CD4-positive, alpha-beta memory T cell (primary cell): ENCODE measurements at places on chromosomes 2 and 18.

- no peak for DNase-seq
Observed at GRCh38 chr2:9164112-9164608, 42.5 kb upstream of the ASAP2 start.

GRCh38 chr2:216596236-216596979 lies 36.8 kb upstream of the IGFBP2 start:
- no peak for DNase-seq

GRCh38 chr2:28729698-28730097 lies 21.9 kb upstream of the PPP1CB start:
- no peak for DNase-seq

GRCh38 chr2:38092196-38092902 lies 16.4 kb upstream of the CYP1B1 start:
- DNase-seq, result no peak

- DNase-seq, result no peak
Observed at GRCh38 chr2:240452462-240453256, 17.2 kb downstream of the GPC1 start.

DNA sequence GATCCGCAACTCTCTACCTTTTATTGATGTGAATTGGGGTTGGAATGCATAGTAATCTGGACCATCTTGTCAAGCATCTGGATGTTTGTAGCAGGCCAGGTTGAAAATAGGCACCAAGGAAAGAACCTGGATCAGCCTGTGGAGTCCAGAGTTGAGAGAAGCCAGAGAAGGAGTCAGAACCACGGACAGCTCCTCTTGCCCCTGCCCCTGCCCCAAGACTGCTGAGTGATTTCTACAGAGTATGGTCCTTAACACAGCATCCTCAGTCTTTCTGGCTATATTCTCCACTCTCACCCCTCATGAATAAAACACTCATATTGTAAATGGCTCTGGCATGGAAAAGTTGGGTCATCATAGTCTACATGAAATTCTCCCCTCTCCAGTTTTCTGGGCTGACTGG lies 154.6 kb downstream of the LOXHD1 start:
- DNase-seq, result no peak

GRCh38 chr18:40687399-40687798 lies 1267.6 kb upstream of the PIK3C3 start:
- DNase-seq, result no peak

DNA sequence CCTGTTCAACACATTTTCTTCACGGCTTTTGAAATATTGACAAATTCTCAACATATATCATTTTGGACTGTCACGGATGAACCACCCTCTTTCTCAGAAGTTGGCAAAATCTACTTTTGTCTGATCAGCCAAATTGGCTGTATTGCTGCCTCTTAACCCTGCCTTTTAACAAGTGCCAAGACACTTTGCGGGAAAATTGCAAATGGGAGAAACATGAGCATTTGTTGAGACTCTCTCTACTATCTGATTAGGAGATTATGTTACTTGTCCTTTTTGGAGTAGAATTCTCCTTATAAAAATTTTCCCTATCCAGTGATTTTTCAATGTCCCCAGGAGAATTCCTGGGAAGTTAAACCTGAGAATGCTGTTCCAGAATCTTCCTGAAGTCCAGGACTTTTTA lies 256.2 kb upstream of the ZSWIM2 start:
- no peak for DNase-seq

- no peak for DNase-seq
Observed at GRCh38 chr2:215397632-215398341, 38.1 kb downstream of the FN1 start.

GRCh38 chr2:47277987-47278386 lies 122.9 kb upstream of the STPG4 start:
- DNase-seq, result no peak

DNA sequence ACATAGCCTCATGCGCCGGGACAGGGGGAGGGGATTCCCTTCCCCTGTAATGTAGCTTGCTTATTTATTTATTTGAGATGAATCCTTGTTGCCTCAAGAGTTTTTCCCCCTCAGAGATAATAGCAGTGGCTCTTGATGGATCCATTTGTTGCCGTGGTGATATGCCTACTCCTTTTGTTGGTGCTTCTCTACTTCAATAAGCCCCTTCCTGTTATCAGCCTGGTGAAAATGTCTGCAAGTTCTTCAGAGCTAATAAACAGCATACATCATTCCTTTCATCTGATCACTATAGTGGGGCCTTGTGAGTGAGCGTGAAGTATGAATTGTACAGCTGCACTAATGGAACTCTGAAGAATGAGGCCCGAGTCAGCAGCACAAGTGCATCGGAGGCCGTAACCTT lies 19.4 kb downstream of the FZD5 start:
- no peak for DNase-seq

- DNase-seq, result no peak
Observed at GRCh38 chr2:119748135-119748534, 11.6 kb upstream of the PTPN4 start.

DNA sequence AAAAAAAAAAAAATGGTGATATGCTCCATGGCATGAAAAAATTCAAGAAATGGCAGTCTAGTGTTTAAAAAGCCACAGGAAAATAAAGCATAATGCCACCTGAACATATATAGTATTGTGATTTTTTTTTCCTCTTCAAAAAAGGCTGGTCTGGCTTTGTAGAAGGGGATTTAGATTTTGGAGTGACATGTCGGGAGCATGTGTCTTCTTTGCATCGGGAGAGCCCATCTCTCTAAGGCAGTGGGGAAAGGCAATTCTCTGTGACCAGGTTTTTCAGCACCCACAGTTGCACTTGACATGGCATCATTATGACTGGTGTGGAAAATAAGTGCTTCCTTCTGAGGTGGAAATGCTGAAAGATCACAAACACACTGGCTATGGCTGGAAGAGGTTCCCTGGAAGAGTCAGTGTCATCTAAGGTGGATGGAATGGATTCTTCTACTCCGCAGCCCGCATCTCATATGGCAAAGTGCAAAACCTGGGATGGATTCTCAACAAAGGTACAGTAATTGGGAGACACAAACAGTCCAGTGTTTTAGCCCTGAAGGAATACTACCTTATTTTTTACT lies 172.5 kb downstream of the AGAP1 start:
- DNase-seq, result peak; percentile 35

- no peak for DNase-seq
Observed at GRCh38 chr2:48145845-48146452, 239.7 kb upstream of the FBXO11 start.

- no peak for DNase-seq
Observed at GRCh38 chr2:51624995-51625394, 593.1 kb upstream of the NRXN1 start.

GRCh38 chr2:14700753-14701152 lies 68.2 kb downstream of the LRATD1 start:
- no peak for DNase-seq

DNA sequence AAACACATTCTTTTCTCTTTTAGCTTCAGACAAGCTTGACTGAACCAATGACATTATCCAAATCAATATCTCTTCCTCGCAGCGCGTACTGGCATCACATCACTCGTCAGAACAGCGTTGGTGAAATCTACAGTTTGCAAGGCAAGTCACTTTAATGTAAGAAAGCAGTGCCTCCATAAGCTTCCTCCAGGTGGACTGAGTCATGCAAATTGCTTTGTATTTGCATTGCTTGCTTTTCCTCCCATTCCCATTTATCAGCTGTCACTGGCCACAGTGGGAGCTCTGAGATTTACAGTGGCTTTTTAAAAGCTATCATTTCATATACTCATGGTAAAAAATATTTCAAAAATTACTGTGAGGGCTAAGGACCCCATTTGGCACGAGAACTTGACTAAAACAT lies 189.9 kb downstream of the CD226 start:
- no peak for DNase-seq

DNA sequence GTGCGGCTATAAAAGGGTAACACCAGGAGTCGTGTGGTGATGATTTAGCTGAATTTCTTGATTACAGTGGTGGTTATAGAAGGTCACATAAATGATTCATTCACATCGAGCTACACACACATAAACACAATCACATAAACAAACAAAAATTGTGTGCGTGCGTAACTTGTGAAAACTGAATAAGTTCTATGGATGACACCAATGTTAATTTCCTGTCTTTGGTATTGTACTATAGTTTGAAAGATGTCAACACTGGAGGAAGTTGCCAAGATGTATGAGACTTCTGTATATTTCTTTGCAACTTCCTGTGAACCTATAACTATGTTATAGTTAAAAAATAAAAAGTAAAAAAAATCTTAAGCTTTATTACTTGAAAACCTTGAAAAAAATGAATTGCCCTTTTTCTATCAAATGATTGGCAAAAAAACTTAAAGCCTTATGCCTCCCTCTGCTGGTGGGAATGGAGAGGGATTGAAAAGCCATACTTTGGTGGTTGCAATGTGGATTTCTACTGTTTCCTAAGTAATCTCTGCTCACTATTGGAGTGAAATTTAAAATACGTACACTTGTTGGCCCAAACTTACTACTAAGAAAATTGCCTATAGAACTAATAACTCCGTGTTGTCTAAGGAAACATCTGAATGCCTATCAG lies 227.7 kb downstream of the RPIA start:
- no peak for DNase-seq

- no peak for DNase-seq
Observed at GRCh38 chr18:68498185-68498584, 216.7 kb downstream of the TMX3 start.

DNA sequence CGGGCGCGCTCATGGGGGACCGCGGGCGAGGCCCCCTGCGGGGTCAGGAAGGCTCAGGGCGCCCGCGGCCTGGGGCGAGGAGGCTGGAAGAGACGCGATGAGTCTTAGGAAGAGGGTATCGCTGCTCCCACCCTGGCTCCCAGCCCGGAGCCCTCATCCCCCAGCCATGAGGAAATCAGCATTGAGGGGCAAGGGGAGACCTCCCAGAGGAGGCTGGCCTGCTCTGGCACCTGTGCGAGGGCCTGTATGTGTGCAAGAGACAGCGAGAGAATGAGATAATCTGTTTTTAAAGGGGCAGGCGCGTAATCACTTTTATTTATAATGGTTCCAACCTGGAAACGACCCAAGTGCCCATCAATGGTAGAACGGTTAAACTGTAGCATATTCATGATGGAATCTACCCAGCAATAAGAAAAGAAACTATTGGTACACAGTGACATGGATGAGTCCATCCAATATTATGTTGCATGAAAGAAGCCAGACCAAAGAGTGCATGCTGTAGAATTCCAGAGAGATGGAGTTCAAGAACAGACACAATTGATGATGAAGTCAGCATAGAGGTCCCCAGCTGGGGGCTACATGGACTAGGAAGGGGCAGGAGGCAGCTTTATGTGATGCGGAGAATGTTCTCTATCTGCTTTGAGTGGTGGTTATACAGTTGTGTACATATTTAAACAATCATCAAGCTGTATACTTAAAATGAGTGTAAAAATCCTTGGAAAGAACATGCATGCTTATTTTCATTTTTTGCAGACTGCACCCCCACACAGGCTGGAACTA lies 14.4 kb downstream of the FBXO41 start:
- no peak for DNase-seq

- no peak for DNase-seq
Observed at GRCh38 chr2:97736608-97737330, 23.4 kb downstream of the ZAP70 start.

DNA sequence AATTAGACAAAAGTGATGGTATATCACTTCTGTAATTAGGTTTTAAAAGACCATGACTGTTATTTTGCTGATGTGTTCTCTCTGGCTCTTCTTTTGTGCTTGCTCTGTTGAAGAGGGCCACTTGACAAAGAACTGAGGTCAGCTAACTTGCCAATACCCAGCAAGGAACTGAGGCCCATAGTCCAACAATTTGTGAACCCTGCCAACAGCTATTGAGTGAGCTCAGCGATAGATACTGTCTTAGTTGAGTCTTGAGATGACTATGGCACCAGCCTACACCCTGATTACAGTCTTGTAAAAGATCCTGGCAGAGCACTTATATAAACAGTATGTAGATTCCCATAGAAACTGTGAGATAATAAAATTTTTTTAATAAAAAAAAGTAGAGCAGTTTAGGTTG lies 103.0 kb downstream of the BMPR2 start:
- no peak for DNase-seq

DNA sequence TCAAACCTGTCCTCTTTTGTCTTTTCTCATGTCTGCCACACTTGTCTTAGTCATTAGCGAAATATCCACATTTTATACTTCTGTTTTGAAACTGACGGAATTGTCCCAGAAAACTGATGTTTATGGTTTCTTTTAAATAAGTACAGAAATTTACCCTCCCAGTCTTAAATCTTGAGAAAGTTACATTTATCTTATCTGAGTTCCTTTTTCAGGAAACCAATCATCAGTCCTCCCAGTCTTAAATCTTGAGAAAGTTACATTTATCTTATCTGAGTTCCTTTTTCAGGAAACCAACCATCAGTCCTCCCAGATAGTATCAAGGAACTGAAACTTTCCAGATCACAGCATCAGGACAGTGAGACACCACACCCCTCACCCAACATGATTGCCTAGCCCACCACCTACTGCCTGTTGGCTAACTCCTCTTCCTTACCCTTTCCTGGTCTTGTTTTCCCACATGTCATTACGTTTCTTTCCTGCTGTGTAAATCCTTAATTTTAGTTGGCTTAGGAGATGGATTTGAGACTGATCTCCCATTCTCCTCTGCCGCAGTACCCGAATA lies 247.7 kb downstream of the PTPRM start:
- no peak for DNase-seq

DNA sequence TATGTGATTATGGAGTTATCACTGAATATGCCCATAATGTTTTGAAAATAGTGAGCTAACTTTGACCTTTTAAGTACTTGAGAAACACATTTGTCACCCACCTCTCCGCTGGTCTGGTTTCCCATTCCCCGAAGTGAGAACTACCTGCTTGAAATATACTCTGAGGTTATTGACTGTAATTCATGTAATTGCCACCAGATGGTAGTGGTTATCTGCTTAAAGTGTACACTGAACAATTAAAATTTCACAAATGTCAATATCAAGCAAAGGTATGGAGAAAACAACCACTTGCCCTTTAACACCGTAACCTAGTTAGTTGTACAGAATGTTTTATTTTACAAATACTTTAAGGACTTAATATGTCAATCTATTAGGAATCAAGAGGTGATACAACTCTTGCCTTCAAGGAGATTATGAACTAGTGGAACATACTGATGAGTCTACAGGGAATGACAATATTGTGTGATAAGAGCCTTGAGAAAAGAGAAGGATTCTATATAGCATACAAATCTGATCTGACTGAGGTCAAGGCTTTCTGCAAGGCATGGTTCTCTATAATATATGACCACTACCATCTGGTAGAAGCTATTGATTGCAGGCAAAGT lies 316.8 kb upstream of the KCNH7 start:
- DNase-seq, result no peak

DNA sequence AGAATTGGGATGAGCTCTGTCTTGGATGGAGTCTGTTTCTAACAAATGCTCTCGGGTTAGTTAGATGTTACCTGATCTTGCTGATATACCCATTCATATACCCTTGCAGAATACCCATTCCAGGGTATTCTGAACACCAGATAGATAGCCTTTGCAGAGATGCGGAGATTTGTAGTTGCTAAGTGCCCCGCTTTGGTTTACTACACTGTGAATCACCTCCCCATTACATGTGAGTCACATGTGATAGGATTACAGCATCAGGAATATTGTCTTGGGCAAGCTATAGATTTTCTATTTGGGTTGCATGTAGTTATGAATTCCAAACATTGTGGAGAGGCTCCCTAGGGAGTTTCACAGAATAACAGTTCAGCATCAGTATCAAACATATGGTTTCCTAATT lies 3.8 kb downstream of the VSNL1 start:
- DNase-seq, result no peak

- no peak for DNase-seq
Observed at GRCh38 chr18:39604836-39605235, 2039.2 kb upstream of the CELF4 start.

- DNase-seq, result no peak
Observed at GRCh38 chr18:78659748-78660147, 319.9 kb upstream of the SALL3 start.

- no peak for DNase-seq
Observed at GRCh38 chr2:173657996-173658717, 303.5 kb downstream of the CDCA7 start.
